ENCODE measurements at places on chromosomes 5 and 9.
A peak's percentile ranks its signal among the peaks of the same experiment; 100 is the strongest.

DNA sequence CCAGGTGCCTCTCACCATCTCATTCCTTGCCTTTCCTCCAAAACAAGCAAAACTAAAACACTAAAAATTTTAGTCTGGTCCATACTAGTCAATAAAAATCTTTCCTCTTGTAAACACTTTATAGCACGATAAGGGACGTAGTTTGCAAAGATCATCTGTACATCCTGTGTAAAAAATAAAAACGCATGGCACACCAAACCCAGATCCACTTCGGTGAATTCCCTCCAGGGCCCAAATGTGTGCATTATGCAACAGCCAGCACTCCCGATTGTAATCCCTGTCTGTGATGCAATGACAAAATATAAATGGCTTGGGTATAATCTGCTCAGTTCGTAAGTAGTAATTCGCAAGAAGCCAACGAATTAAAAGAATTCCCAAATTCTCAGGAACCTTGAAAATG, 1.4 kb downstream of the FAM169A start:
- no peak for DNase-seq

- DNase-seq = no peak
These were observed 133.8 kb upstream of the SLC24A2 start for GRCh38 chr9:19922476-19923118.

GRCh38 chr5:105740242-105740641, 1930.5 kb downstream of the EFNA5 start:
- DNase-seq = no peak

DNA sequence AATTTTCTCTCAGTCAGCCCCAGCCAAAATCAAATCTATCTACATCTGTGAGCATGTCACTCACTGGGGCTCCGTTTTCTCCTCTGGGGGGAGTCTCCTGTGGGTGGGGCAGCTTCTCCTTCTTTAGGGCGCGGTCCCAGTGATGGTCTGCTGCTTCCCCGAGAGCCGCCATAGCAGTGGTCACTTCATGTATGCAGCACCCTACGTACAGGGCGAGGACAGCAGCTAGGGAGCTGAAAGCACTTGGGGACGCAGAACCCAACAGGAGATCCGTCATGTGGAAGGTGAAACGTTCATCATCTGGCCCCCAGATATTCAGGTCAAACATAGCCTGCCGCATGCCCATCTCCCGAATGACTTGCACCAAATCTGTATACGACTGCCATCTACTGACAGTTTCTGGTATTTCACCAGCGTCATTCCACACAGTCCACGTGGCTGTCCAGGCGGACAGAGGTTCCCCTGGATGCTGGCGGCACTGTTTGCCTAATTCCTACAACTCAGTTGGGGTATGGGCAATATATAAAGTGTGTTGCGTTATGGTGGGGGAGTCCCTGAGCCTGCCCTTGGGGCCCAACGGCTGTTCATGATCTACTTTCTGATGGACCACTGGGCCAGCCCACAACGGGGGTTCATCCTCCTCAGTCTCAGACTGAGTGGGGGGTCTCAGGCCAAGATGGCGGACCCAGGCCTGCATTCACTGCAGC, 795.0 kb downstream of the EFNA5 start:
- DNase-seq = peak; percentile 1

DNA sequence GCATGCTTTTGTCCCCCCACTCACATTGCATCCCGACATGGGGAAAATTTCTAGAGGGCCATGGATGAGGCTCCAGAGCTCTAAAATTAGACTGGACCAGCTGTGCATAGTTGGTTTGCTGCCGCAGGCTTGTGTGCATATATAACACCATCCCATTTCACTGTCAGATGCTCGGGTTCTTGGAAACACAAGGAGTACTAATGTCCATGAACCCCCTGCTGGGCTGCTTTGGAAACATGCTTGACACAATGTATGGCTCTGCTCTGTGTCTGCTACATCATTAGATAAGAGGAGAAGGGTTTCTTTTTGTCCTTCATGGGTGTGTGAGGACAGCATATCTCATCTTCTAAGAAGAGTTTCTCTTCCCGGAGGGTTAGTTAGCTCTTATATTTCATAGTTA, 292.1 kb upstream of the RORB start:
- no peak for DNase-seq

GRCh38 chr9:114522286-114522685, 17.0 kb upstream of the WHRN start:
- no peak for DNase-seq

DNA sequence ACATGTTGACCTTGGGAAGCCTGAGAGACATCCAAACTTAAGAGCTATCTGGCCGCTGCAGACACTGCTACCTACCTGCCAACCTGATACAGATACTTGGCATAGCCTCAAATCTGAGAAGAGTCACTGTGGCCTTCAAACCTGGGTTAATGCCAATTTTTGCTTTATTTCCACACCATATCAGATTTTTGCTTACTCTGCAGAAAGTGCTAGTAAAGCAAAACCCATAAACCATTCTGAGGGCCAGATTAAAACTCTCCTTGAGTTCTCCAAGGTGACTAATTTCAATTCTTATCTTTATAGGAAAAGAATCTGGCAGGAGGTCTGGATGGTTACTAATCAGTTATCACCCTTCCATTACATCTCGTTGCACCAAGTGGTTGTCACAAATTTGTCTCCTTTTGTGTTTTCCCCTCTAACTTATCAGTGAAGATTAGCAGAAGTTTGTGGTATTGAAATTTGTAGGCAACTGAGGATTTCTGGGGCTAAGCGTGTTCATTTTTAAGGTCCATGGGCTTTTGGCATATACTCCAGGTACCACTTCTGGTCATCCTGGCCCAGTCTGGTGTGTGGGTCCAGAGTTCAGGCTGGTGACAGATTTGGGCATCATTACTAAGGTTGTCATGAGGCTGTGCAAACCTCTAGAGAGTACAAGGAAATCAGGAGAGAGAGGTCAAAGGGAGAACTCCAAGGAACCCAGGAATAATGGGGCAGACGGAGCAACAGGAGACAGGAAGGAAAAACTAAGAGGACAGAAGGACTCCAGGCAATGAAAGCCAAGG, 177.9 kb downstream of the TSSK1B start:
- no peak for DNase-seq

GRCh38 chr9:93111371-93112115, 15.5 kb downstream of the CARD19 start:
- no peak for DNase-seq

GRCh38 chr9:123860603-123861002, 69.3 kb downstream of the DENND1A start:
- no peak for DNase-seq

DNA sequence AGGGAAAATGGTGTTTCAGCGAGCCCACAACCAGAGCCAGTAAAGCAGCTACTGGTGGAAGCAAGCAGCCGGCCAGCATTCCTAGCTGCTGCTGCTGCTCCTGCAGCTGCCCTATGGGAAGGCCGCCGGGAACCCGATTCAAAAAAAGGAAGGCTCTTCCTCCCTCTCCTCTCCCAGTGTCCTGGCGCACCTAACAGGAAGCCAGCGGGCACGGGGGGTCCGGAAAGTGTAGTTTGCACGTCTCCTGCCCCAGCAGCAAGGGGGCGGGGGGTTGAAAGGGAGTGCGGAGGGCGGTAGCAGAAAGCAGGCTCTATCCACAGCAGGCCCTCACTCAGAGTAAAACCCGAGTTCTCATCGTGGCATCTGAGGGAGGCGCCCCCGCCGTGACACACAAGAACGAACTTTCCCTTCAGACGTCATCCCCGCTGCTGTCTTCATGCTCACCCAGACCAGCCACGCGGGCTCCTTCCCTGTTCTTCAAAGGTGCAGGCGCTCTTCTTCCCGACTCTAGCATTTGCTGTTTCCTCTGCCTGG, 16.5 kb downstream of the GRXCR2 start:
- DNase-seq = peak; percentile 9

GRCh38 chr9:125743682-125744428, 3.3 kb upstream of the PBX3 start:
- DNase-seq = no peak

DNA sequence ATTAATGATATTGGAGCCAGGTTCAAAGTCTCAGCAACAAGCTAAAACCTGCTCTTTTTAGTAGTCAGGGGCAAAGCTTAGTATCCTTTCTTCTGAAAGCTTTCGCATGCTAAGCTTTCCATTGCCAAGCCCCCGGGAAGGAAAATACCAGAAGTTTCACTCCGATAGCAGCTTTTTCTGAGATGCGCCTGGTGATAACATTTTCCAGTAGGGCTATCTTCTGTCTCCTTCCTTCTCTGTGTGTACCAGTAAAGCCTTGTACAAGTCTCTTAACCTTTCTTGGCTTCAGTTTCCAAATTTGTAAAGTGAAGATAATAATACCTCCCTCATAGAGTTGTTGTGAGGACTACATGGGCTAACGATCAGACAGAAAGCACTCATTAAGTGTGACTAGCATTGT, 36.7 kb downstream of the DOCK8 start:
- DNase-seq = no peak

GRCh38 chr9:114908805-114909448, 21.5 kb downstream of the TNFSF8 start:
- no peak for DNase-seq

- DNase-seq = no peak
These were observed 191.1 kb downstream of the OLFM1 start for GRCh38 chr9:135278586-135278985.

DNA sequence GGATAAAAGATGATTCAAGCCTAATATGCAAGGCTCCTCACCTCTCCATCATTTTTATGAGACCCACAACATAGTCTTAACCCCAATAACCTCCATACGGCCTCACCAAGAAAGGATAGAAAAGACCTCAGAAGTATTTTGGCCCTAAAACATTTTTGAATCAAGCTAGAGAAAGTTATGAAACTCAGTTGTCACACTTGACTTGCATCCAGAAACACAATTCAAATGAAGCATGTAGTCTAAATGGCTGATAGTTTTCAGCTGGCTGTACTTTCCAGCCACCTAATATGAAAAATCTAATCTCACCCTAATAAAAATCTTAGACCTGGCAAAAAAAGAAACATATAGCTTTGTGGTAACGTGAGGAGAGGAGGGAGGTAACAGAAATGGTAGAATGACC, 116.1 kb downstream of the ARL15 start:
- DNase-seq = no peak

GRCh38 chr9:82325907-82326306, 337.3 kb downstream of the SPATA31D1 start:
- DNase-seq = no peak

GRCh38 chr5:14235872-14236271, 92.7 kb downstream of the TRIO start:
- DNase-seq = no peak

DNA sequence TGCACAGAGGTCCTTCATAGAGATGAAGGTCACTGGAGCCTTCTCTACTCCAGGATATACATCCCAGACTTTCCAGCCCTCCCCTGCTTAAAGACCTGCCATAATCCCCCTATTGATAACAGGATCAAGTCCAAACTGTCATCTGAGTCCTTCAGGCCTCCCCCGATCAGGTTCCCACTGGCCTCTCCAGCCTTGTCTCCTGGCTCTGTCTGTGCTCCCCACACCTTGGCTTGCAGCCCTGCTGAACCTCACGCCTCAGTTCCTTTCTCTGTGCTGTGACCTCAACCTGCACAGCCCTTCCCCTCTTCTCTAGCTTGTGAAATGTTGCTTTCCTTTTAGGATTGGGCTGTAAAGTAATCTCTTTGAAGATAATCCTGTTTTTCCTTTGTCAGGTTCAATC, 2.5 kb upstream of the HRH2 start:
- no peak for DNase-seq

- DNase-seq = no peak
These were observed 162.8 kb downstream of the PIK3R1 start for GRCh38 chr5:68378204-68378820.

DNA sequence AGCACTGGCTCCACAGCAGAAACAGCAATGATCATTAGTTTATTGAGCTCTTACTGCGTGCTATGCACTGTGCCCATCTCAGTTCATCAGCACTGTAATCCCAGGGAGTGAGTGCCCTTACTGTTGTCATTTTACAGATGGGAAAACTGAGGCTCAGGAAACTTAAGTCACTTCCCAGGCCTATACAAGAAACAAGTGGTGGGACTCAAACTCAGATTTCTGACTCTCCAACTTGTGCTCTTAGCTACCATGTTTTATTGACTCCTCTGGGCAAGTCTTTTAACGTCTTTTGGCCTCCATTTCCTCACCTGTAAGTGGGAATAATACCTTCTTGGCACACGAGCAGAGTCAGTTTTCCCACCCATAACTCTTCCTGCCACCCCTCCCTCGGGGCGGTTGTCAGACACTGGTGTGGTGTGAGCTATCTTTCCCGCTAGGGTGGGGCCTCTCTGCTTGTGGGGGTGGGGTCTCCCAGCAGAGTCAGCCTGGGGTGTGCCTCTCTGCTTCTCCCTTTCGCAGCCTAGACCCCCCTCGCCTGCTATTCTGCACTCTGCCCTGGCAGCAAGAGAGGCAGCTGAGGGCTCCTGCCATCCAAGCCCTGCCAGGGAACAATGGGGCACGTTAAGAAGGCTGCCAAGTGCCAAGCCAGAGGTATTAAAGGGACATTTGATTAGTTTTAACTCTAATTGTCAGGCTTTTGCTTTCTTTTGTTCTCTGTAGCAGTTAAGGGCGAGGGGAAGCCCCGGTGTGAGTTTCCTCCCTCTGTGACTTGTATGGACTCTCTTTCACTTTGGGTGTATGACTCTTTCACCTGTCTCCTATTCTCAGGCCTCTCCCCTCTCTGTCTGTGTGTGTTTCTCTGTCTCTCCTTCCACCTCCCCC, 12.1 kb downstream of the GALNT10 start:
- peak; percentile 29 for DNase-seq

- no peak for DNase-seq
These were observed 183.3 kb downstream of the MAST4 start for GRCh38 chr5:66779528-66779927.

GRCh38 chr5:131765261-131765660, 31.6 kb downstream of the FNIP1 start:
- no peak for DNase-seq

- no peak for DNase-seq
These were observed 21.3 kb downstream of the DTWD2 start for GRCh38 chr5:118967059-118967508.

- DNase-seq = no peak
These were observed 139.5 kb upstream of the DMRTA1 start for GRCh38 chr9:22307013-22307711.

- no peak for DNase-seq
These were observed 43.2 kb downstream of the ADAMTS12 start for GRCh38 chr5:33848554-33848953.

DNA sequence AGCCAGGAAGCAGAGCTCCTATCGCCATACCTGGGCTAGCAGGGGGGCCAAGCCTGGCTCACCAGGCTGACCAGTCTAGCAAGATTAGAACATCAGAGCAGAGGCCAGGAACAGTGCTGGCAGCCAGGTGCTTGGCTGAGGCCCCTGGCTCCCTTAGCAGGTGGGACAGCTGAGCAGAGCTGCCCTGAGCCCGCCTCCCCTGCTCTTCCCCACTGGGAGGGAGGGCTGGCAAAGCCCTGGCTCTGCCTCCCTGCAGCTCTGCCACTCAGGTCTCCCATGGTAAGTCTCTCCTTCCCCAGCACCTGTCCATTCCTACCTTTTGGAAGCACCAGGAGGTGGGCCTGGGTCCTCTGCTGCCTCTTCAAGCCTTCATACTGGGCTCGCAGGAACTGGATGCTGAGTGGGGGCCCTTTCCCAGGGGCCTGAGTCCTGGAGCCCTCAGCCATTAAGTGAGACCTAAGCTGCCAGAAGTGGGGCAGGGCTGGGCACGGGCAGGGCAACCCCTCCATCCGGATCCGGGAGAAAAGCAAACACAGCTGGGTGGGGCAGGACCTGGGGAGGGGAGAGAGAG, 803 bp downstream of the C9orf152 start:
- DNase-seq = no peak

GRCh38 chr9:127557466-127557869, 54.6 kb upstream of the STXBP1 start:
- DNase-seq = no peak

GRCh38 chr9:34493972-34494535, 28.7 kb downstream of the ENHO start:
- peak; percentile 10 for DNase-seq

- no peak for DNase-seq
These were observed 1.3 kb downstream of the ASTN2 start for GRCh38 chr9:117413346-117414219.

Data from stimulated activated CD4-positive, alpha-beta T cell treated with anti-CD3 and anti-CD28 coated beads, Interleukin-2, amount 100 ng/mL, for 48 hours (primary cell).